CD4-positive, alpha-beta T cell (primary cell): ENCODE measurements at places on chromosomes 2 and 18. TPM values are rescaled to one million over a fixed set of nuclear protein-coding genes. Genes with fewer than 3 reads are reported as not detected.

GRCh38 chr2:240135706-240136012 lies 446 bp downstream of the COPS9 start:
- DNase-seq: no peak

- no peak for DNase-seq
Measured at GRCh38 chr2:234672498-234673150, 175.7 kb upstream of the ARL4C start.

GRCh38 chr18:45221363-45221762 lies 393.9 kb upstream of the SLC14A2 start:
- DNase-seq: no peak

DNA sequence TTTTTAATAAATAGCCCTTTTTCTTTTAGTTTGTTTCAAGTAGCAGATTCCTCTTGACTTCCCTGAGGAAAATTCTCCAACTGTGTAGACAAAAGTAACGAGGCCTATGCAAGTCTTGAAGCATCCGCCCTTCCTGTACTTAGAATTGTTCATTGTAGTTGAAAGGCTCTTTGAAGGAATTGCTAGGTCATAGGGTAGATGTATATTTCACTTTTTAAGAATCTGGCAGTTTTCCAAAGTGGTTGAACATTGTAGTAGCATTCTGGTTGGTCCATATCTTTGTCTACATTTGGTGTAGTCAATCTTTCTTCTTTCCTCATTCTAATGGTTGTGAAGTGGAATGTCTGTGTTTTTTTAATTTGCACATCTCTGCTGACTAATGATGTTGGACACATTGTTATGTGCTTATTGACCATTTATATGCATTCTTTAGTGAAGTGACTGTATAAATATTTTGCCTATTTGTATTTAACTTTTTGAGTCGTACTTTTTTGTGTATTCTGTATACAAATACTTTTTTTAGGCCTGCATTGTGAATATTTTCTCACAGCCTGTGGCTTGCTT lies 5.6 kb upstream of the SERPINB11 start:
- no peak for DNase-seq

DNA sequence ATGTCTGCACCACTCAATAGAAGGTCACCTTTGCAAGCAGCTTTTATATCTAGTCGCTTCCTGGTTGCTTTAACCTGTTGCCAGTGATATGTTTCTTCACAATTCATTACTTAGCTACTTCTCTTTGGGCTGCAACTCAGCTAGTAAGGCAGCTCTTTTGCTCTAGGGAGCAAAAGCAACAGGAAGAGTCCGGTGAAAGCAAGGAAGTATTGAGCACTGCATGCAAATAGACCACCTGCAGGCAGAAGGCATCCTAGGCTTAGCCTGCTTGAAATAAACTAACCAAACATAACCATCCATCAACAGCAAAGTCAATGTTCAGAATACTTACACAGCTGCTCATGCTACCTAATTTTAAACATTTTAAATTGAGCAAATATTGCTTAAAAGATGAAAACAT lies 529.2 kb upstream of the LINC00305 start:
- DNase-seq: no peak

DNA sequence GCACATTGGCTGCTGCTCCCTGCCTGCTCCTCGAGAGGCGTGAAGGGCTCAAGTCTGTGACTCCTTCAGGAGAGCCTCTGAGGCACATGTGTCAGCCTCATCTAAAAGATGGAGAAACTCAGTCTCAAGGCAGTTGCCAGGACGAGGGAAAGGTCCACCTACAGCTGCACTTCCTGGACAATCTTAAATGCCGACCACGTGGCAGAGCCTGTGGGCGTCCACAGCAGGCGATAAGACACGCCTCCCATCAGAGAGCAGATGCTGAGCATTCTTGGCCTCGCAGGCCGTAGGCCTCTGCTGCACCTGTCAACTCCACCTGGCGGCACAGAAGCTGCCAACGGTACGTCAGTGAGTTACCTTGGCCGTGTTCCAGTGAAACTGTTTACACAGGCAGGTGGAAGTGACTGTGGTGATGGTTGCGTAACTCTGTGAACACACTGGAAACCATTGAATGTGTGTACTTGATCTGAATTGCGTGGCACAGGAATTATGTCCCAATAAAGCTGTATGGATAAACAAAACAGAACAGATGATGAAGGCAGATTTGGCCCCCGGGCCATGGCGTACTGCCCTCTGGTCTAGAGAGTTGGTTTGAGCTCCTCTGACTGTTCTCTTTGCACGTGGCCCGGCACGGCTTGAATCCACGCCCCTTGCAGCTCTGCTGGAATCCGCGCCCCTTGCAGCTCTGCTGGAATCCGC lies 114.5 kb downstream of the RNF144A start:
- DNase-seq: peak; percentile 68

The ANKRD29 gene
- 0.28 TPM for total RNA-seq

The C1QL2 gene
- not detected for total RNA-seq
